Stimulated activated CD8-positive, alpha-beta memory T cell treated with anti-CD3 and anti-CD28 coated beads, Interleukin-4, amount 100 ng/mL, for 4 hours (primary cell): ENCODE measurements at places on chromosomes 6 and 20.

GRCh38 chr6:166152660-166153059 lies 15.0 kb downstream of the TBXT start:
- DNase-seq = no peak

DNA sequence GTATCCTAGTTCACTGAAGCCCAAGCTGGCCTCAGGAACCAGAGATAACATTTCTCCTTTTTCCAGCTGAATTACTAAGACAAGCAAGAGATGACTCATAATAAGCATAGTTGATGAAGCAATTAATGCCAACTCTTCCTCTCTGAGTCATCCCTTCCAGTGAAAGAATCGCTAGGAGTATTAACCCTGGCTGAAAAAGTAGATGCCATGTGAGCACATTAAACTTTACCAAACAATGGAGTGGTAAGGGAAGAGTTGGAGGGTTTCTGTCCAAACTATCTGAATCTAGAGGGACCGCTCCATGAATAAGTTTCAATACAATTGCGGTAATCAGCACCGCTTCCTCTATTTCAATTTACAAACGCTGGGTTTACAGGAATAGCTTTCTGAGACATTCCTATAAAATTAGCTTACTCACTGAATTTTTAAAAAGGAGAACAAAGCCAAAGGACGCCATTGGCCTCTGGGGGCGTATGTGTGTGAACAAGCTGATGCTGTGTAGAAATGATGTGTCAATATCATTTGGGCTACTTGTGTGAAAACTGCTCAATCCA lies 48.3 kb downstream of the ATXN1 start:
- no peak for DNase-seq

GRCh38 chr20:36988494-36988966 lies 37.0 kb upstream of the SAMHD1 start:
- DNase-seq = no peak

GRCh38 chr6:33490621-33491020 lies 36.2 kb downstream of the ZBTB9 start:
- DNase-seq = no peak

DNA sequence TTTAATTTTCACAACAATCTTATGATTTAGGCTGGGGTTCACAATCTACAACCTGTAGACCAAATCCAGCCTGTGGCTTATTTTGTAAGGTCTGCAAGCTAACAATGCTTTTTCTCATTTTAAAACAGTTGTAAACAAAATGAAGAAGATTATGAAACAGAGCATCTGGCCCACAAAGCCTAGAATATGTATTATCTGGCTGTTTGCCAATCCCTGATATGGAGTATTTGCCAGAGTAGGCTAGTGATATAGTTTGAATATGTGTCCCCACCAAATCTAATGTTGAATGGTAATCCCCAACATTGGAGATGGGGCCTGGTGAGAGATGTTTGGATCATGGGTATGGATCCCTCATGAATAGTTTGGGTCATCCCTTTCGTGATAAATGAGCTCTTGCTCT lies 201.8 kb downstream of the DHX35 start:
- no peak for DNase-seq

- DNase-seq = no peak
Measured at GRCh38 chr6:137845460-137845859, 21.6 kb upstream of the TNFAIP3 start.

- DNase-seq = no peak
Measured at GRCh38 chr20:37971561-37972127, 61.6 kb downstream of the TTI1 start.

GRCh38 chr6:48067886-48068277 lies 43.1 kb downstream of the PTCHD4 start:
- DNase-seq = no peak

DNA sequence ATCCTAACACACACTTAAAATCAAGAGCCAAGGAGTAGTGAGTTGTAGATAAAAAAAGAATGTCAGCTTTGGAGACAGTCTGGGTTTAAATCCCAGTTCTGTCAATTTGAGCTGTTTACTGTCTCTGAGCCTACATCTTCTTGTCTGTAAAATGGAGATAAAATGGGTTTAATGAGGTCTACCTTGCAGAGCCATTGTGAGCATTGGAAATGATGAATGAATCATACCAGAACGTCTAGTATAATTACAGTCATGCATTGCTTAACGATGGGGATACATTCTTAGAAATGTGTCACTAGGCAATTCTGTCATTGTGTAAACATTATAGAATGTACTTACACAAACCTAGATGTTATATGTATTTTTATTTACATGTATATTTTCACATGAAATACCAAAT lies 17.6 kb upstream of the SGK2 start:
- no peak for DNase-seq

DNA sequence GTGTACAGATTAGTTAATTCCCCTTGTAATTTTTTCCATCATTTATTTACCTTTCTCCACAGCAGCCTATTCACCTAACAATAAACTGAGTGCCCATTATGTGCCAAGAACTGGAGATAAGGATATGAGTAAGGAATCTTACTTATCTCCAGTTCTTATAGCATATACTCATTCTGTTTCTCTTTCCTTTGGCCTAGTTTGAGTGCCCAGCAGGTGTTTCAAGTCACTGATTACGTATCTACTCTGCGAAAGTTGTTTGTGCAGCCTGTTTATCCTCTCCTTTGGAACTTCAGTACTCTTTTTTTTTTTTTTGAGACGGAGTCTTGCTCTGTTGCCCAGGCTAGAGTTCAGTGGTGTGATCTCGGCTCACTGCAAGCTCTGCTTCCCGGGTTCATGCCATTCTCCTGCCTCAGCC lies 17.3 kb upstream of the POU5F1 start:
- DNase-seq = no peak

GRCh38 chr6:131414956-131415355 lies 158.1 kb upstream of the ARG1 start:
- no peak for DNase-seq

DNA sequence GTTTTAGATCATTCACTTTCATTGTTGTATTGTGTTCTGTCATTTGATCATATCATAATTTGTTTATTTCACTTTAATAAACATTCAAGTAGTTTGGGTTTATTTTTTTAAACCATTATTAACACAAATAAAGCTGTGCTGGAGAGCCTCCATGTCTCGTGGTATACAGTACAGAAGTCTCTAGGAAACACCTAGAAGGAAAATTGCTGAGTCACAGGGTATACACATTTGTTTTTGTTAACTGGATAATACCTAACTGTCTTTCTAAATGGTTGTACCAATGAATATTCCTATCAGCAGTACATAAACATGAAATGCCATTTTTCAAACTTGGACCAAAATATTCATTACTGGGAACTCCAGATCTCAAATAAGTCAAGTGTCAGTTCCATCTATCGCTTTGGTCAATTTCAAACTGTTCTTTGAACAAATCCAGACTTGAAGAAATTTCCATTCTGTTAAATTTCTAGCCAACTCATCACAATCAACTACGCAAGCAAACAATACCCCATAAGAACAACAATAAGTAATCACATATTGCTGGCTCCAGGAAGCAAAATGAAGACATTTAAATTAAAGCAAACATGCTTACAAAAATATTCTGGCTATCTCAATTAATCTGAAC lies 138.1 kb downstream of the ATXN1 start:
- DNase-seq = no peak

DNA sequence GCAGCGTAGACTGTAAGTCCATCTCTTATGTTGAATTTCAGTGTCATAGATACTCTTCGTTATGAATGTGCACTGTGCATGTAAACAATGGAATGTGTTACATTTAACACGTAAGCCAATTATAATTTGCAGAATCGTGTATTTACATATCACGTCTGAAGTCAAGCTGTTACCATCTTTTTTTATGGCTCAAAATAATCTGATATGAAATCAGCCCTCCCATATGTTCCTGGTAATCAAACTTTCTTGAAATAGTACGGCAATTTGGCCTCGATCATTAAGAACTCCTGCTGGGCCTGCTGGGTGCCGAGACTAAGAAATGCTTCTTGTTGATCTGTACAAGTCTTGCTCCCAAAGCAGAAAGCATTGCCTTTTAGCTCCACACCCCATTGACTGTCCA lies 89.6 kb upstream of the DOK5 start:
- DNase-seq = no peak

DNA sequence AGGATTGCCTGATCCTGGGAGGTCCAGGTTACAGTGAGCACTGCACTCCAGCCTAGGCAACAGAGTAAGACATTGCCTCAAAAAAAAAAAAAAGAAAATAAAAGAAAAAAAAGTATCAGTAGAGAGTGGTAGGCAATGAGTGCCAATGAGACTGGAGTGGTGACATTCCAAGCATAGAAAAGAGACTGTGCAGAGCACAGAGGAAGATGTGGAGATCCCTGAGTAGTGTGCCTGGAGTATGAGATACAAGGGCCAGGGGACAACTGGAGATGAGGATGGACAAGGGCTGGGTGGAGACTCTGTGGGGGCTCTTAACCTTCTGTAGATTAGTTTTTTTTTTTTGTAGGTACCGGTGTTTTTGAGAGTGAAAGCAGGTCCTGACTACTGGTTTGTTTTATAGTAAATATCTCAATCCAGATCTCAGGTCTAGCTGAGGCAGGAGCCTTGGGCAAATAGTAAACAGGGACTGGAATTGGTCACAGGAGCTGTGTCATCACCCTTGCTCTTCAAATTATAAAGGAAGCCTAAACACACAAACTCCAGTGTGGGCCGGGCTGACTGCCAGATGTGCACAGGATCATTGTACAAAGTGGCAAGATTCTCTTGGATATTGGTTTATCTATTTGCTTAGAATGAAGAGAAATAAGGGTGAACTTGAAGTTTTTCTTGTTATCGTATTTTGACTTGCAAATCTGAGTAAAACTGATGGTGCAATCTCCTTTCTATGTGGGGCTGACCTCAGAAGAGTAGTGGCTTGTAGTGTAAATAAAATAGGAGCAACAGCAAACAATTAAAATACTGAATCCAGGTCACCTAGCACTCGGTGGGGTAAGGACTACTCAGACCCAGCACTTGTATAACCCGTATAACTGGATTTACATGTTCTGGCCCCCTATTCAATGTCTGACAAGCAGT lies 144.9 kb downstream of the SOX4 start:
- no peak for DNase-seq

DNA sequence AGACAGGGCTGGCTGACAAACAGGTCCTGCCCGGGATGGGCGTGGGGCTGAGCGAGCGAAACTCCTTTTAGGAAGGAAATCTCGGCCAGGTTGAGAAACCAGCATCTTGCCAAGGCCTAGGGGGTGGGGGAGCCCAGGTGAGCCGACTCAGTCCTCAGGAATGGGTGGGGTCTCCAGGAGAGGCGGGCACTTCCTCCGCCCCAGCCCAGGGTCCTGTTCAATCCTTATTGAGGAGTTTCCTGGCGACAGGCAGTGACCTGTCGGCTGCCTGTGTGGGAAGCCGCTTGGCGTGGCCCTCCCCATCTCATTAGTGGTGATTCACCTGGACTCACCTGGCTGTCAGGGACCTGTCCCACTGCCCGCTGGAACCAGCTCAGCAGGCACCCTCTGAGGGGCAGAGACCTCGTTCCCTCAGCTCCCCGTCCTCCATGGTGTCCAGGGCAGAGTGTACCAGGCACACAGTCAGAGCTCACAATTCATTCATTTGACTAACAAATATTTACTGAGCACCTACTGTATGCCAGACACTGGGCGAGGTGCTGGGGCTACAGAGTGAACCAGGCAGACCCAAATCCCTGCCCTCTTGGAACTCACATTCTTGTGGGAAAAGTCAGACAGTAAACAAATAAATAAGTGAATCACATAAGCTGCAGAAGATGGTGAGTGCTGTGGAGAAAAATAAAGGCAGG lies 51.1 kb downstream of the FGD2 start:
- no peak for DNase-seq

- DNase-seq = no peak
Measured at GRCh38 chr6:38391206-38391605, 248.5 kb downstream of the BTBD9 start.

DNA sequence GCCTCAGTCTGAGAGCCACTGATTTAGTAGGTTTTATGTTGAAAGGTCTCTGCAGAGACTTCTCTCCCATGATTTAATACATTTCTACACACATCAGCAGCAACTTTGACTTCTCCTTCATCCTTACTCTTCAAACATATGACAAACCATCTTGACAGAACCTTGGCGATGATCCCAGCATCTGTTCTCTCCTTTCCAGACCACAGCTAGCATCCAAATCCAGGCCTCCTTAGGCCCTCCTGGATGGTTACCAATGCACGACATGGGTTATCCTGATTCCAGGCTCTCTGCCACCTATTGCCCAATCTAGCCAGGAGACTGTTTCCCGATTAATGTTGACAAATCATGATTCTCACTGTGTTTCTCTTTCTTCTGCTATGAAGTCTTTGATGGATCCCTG lies 16.8 kb downstream of the LAMA4 start:
- no peak for DNase-seq

GRCh38 chr6:41705311-41705995 lies 30.0 kb downstream of the TFEB start:
- no peak for DNase-seq

DNA sequence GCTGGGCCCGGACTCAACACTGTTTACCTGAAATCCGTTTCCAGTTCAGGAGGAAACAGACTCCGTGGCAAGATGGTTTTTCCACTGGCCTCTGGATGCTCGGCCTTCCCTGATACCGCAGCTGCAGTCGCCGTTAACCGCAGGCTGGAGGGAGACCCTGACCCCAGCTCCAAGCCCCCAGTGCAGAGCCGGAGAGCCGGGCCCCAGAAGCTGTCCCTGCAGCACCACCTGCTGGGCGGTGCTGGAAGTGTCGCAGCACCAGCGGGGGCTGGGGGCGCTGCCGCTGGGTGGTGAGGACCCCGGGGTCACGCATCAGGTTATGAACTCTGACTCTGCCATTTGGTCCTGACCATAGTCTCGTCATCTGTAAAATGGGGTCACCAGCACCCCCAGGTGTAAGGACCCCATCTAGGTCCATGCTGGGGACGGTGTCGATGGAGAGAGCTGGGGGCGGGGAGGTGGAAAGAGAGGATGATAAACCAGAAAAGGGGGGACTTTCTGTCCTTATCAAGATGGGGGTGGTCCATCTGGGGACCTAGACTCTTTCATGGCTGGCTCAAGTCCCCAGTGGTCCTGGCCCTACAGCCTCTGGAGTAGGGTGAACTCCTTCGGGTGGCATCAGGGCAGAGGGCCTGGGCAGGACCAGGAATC lies 20.8 kb upstream of the CHRNA4 start:
- no peak for DNase-seq

DNA sequence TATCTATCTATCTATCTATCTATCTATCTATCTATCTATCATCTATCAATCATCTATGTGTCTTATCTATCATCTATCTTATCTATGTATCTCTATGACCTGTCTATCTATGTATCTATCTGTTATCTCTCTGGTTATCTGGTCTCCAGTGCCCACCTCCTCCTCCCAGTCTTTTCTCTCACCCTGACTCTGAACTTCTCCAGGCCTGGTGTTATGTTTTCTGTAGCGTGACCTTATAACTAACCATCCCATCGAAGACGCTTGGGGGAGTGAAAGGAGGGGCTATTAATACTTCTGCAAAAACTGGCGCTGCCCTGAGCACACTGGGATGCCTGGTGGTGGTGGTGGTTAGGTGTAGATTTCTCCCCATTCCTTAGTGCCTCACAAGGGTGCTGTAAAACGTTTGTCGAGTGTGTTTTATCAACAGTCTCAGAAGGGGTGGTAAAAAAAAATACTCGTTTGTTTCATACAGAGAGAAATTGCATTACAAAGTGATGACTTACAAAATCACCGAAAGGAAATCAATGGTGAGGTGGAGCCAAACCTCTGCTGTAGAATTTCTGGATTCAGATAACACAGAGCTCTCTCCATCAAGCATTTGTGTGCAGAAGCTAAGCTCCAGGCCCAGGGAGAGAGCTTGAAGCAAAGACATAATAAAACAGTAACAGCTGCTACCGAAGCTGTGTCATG lies 156.2 kb downstream of the BCAS1 start:
- no peak for DNase-seq
